Stimulated activated CD4-positive, alpha-beta T cell treated with anti-CD3 and anti-CD28 coated beads, Interleukin-2, amount 100 ng/mL, for 4 hours (primary cell): ENCODE measurements at places on chromosomes 6 and 20.
A peak's percentile ranks its signal among the peaks of the same experiment; 100 is the strongest.

GRCh38 chr6:1659816-1660215 lies 50.1 kb downstream of the FOXC1 start:
- no peak for DNase-seq

- peak; percentile 52 for DNase-seq
Observed at GRCh38 chr6:119350202-119350951, 816 bp upstream of the MAN1A1 start.

DNA sequence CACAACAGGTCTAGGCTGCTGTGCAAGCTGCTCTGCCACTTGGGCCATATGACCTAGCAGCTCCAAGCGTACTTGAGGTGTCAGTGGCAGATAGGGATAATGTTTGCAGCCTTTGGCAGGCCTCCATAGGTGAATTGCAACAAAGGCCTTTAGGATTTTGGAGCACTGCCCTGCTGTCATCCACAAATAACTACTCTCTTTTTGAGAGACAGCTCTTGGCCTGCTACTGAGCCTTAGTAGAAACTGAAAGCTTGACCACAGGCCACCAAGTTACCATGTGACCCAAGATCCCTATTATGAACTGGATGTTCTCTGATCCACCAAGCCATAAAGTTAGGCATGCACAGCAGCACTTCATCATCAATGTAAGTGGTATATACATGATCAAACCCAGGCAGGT lies 29.9 kb downstream of the FBXO30 start:
- DNase-seq: no peak

GRCh38 chr6:24743265-24743943 lies 24.4 kb upstream of the C6orf62 start:
- no peak for DNase-seq
